ENCODE measurements at places on chromosomes 2 and 18.

- DNase-seq = no peak
These were observed 75.3 kb downstream of the LRRFIP1 start for GRCh38 chr2:237702441-237703391.

DNA sequence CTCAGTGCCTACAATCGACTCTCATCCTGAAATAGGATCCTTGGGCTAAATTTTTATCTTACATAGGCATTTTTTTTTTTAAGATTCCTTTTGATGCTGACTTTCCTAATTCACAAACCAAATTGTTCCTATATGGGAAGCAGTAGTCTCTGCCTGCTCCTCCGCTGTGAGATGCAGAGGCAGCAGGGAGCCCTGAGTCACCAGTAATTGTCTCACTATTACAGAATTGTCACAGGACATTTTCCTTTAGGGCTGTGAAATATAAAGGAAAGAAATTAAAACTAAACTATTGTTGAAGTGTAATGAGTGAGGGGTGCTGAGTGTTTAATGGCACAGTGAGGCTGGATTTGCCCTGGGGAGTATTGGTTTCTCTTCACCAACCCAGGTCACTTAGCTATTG lies 63.8 kb downstream of the MYO3B start:
- no peak for DNase-seq

- no peak for DNase-seq
These were observed 786.0 kb upstream of the SLC39A10 start for GRCh38 chr2:194870974-194871535.

- DNase-seq = no peak
These were observed 99.6 kb downstream of the PTGR3 start for GRCh38 chr18:75109319-75109691.

GRCh38 chr2:238025741-238026360 lies 35.0 kb upstream of the SCLY start:
- no peak for DNase-seq

DNA sequence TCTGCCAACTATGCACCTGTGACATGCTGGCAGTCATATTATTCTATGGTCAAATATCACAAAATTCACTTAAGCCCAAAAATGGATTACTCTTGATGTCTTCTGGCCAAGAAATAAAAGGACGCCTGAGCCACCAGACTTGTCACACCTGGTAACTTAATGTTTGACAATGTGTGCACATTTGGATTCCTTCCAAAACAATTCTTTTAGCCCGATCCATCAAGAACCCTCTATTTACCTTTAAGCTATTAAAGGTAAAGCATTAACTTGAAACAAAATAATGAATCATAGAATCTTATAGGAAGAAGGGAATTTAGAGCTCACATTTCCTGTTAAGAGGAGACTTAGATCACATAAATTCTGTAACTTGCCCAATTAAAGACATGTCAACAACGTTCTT lies 46.5 kb upstream of the NFU1 start:
- no peak for DNase-seq

DNA sequence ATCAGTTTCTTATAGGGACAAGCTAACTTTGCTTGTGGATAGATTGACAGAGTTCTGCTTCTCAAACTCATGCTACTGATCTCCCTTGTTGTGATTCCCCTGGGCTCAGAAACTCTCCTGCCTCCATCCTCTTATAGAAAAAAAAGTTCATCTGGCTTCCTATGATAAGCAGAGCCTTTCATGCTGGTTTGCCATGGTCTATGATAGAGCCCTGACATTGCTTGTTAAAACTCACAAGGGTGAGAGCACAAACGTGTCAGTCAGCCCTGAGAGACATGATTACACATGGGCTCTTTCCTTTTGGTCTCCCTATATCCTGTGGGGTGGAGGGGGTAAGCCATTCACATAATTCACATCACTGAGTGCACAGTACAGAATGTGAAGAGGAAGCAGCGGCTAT lies 121.8 kb downstream of the TDRD15 start:
- no peak for DNase-seq

DNA sequence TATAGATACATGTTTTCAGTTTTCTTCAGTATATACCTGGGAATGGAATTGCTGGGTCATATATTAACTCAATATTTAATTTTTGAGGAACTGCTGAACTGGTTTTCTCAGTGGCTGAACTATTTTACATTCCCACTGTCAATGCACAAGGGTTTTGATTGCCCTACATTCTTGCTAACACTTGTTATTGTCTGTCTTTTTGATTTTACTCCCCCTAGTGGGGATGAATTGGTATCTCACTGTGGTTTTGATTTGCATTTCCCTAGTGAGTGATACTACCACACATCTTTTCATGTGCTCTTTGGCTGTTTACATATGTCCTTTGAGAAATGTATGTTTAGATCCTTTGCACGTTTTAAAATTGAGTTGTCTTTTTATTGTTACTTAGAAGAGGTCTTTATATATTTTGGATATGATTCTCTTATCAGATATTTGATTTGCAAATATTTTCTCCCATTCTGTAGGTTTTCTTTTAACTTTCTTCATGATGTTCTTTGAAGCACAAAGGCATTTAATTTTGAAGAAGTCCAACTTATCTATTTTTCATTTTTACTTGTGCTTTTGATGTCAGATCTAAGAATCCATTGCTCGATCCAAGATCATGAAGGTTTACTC lies 36.2 kb downstream of the ASB1 start:
- no peak for DNase-seq

Measured in activated T-cell treated with anti-CD3 and anti-CD28 coated beads for 48 hours (primary cell).